ENCODE measurements at places on chromosomes 2 and 18.

GRCh38 chr18:60656553-60656952 is 284.0 kb upstream of the MC4R start:
- peak; percentile 3 for DNase-seq

GRCh38 chr2:65658881-65659280 is 226.5 kb upstream of the SPRED2 start:
- DNase-seq: no peak

DNA sequence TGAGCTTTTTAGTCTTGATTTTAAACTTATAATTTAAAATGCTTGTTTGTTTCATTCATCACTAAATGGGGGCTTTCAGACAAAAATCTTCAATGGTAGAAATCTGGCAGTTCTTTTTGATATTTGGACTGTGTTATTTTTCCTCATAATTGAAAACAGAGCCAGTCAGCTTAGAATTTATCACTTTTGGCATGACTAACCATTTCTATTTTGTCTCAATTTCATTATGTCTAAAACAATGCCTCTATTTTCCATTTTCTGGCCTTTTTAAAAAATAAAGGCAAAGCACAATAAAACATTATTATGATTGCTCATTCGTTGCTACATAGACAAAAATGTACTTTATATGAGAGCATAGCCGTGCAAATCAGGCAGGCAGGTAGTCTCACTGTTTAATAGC is 434.5 kb downstream of the XIRP2 start:
- DNase-seq: no peak

GRCh38 chr2:46964835-46965560 is 49.4 kb upstream of the MCFD2 start:
- DNase-seq: no peak

DNA sequence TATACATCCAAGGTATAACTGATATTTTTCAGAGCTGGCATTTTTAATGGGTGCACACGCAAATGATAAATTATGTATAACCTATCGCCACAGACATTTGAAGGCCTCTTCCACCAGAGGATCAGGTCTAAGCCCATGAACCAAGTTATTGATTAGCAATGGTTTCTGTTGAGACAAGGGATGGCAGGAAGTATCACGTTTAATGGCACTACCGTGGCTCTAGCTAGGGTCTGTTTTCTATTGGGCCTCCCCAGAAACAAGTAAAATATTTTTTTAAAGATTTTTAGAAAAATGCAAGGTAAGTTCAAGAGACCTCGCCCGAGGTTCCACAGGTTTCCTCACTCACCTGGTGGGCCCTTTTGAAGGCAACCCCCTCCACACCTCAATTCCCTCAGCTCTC is 667 bp downstream of the GFPT1 start:
- DNase-seq: peak; percentile 30

- DNase-seq: no peak
Measured at GRCh38 chr18:58997811-58998337, 133.2 kb downstream of the ZNF532 start.

DNA sequence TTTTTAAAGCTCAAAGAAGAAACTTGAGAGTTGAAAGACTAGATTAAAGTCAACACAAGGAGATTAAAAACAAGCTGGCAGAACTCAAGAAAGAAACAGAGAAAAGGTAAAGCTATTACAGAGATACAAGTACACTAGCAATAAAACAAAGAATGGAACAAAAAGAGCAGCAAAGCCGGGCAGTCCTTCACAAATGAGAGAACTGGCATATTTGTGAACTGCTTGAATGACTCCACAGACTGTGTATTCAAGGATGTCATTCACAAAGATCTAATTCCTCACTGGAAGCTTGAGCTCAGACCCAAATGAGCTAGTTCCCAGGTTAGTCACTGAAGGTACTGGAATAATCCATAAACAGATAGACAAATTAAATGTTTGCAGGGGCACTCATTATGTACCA is 318.0 kb downstream of the MYCN start:
- DNase-seq: no peak

DNA sequence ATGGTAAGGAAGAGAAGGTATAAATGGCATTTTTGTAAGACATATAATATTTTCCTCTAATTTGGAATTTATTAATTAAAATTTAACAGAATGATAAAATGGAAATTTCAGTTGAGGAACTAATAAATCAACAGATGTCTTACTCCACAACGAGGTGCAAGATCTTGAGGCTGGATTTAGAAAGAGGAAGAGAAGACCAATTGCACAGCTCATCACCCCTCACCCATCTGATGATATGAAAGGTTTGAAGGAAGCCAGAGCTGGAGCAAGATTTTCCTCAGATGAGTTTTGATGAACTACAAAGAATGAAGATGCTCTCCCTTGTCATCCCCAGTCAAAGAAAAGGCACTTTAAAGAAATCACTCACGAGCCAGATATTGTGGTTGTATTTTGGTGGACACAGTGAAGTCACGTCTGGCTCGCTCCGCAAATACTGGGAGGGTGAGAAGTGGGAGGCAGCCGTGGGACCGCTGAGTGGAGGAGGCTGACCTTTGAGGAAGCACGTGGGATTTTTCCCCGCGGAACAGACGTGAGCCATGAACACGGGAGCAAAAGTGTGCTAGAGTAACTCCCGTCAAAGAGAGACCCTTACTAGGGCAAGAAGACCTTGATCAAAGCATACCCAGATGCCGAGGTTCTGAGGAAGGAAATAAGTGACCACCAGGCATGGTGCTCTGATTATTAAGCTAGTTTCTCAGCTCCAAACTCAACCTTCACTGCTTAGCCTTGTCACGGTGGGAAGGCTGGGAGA is 511.4 kb downstream of the RNF144A start:
- peak; percentile 12 for DNase-seq
